ENCODE measurements at places on chromosomes 2 and 18.

- DNase-seq, result no peak
Observed at GRCh38 chr2:151159109-151159662, 102.5 kb downstream of the RBM43 start.

GRCh38 chr2:171249689-171250088 is 89.0 kb upstream of the TLK1 start:
- DNase-seq, result no peak

DNA sequence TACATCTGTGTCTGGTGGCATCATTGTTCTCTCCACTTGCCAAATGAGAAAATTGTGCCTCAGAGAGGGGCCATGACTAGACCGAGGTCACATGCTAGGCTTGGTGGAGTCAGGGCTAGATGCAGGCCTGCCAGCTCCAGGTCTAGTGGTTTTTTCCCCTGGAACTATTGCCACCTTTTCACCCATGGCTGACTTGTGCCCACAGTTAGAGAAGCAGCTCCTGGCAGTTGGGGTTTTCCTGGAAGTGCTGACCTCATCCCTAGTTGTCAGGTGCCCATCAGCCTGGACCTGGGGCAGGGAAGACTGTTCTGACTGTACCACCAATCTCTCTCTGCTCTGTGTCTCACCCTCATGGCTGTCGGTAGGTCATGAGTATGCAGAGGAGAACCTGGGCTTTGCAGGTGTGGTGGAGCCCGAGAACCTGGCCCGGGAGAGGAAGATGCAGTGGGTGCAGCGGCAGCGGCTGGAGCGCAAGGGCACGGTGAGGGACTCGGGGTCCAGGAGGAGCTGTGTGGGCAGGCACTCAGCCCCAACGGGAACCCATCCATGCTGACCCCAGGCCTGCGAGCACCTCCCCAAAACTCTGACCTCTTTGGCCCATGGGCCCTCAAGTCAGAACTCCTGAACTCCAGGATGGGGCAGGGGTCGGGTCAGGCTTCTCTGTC is 12.4 kb upstream of the CATIP start:
- no peak for DNase-seq

DNA sequence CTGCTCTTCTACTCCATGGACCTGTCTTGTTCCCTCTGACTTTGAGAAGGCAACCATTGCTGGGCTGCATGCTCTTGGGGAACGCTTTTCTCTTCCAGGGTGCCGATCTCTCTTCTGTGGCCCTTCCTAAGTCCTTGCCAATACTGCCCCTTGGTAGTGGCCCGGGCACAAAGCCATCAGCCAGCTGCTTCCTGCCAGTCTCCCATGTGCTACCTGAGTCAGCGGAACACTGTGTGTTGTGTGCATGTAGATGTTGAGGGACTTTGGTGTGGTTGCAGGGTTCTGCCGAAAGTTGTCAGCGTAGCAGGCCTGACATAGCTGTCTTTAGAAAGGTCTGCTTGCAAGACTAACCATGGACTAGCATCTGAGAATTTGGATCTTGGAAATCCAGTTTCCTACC is 35.4 kb downstream of the MGAT5 start:
- DNase-seq, result peak; percentile 28

- DNase-seq, result no peak
Observed at GRCh38 chr2:128286011-128286721, 32.5 kb downstream of the HS6ST1 start.

- DNase-seq, result no peak
Observed at GRCh38 chr2:156427074-156427473, 9.1 kb upstream of the GPD2 start.
